ENCODE measurements at places on chromosomes 13 and 19.

DNA sequence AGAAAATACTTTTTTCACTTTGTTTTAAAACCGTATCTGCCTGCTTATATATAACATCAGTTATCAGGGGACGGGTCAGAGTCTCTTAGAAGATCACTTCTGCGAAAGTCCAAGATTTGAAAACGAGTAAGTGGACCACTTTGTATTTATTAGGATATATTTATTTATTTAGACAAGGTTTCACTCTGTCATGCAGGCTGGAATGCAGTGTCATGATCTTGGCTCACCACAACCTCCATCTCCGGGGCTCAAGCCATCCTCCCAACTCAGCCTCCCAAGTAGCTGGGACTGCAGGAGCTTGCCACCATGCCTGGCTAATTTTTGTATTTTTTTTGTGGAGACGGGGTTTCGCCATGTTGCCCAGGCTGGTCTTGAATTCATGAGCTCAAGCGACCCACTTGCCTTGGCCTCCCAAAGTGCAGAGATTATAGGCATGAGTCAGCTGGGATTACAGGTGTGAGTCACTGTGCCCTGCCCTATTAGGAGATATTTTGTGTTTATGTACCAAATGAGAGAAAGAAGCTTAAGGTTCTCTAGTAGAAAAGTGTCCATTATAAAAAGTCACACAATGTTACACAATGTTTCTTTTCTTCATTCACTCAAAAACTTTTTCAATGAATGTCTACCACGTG, 39.5 kb downstream of the RASL11A start:
- DNase-seq: no peak

GRCh38 chr19:54319049-54319448, 6.1 kb upstream of the LILRA5 start:
- no peak for DNase-seq

DNA sequence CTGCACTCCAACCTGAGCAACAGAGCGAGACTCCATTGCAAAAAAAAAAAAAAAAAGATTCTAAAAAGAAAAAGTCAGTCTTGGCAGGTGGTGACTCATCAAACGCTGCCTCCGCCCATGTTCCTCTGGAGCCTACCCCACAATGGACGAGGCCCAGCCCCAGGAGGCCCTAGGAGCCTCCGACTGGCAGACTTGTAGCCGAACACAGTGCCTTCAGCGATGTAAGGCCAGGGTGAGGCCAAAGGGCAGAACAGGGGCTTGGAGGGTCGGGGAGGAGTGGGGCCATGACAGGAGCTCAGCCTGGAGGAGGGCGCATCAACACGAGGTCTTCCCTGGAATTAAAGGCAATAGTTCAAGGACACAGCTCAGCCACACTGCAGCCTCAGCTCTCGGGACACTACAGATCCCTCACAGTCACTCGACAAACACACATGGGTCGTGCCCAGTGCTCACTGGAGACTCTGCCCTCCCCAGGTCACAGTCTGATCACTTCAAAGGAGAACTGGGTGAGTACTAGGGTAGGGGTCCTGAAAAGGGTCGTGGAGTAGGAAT, 5.1 kb downstream of the USE1 start:
- DNase-seq: no peak

DNA sequence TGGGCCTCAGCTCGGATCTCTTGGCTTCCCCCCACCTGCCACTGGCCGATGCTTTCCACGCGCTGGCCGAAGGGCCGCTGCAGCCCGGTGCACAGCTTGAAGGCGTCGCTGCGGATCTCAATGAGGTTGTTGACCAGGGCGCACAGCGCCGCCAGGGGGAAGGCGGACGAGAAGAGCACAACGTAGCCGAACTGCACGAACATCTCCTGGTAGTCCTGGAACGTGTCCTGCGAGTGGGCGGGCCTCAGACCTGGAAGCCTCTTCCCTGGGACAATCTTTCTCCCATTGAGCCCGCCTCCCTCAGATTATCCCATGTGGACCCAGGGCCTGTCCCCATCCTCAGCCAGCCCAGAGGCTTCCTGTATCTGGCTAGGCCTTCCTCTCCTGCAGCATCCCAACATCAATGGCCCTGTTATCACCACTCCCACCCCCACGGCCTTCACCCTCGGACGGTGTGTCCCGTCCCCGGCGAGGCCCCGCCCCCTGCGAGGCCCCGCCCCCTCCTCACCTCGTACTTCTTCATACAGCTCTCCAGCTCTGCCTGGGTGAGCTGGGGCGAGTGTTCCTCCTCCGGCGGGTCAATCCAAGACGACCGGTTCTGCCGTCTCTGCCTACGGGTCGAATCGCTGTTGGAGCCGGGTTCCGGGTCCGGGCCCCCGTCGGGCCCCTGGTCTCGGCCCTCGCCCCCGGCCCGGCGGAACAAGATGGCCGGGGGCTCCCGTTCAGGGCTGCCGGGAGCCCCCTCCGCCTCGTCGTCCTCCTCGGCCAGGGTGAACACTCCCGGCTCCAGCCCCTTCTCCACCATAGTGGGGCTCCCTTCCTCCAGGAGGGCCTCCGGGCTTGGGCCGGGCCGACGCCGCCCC, 6.8 kb downstream of the ANO8 start:
- no peak for DNase-seq

DNA sequence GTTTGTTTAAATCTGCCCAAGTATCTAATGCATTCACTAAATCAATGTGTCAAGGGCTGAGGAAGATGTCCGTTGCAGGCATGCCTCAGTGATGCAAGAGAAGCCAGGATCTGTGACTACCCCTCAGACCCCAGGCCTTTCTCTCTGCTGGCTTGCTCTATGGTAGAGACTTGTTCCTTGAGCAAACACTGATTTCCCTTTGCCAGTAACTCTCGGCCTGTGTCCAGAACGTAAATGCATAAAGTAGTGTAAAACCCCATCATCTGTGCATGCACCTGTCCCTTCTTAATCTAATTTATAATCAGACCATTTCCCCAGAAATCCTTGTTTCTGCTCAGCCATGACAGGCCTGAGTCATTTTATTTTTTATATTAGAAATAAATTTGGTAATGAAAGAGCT, 28.7 kb upstream of the FRY start:
- no peak for DNase-seq
